Esophagus squamous epithelium (tissue), 5 donors: ENCODE measurements at places on chromosomes 16 and 17.

DNA sequence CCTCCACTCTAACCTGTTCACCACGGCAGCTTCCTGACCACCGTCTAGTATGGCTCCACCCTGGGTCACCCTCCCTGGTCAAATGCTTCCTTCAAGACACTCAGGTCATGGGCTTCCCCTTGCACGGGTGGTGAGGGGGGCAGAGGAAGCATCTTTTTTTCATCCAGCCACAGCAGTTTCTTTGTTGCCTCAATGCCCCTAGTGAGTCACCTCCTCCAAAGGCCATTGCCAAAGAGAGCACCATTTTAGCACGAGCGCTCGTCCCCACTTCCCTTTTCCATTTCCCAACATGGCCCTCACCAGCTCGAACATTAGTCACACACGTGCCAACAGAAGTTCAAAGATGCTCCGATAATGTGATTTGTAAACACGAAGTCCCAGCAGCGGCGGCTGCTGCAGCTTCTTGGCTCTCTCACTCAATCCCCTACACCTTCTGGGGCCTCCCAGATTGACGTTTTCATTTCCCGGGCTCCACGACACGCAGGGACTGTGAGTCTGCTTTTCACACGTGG lies 134.6 kb downstream of the GAS7 start:
- no peak for DNase-seq

DNA sequence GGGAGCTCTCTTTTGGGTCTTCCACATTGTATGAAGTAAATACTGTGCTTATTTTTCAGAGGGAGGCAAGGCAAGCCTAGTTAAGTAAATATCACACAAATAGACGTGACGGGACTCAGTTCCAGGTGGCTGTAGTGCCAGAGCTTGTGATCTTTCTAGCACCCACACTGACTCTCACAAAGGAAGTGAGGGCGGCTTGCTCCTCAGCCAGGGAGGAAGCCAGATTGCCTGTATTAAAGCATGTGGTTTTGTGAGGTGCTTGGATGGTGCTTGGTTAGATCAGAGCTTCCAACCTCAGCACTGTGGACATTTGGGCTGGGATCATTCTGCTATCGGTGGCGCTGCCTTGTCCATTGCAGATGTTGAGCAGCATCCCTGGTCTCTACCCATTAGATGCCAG lies 80.1 kb downstream of the VAT1L start:
- no peak for DNase-seq

DNA sequence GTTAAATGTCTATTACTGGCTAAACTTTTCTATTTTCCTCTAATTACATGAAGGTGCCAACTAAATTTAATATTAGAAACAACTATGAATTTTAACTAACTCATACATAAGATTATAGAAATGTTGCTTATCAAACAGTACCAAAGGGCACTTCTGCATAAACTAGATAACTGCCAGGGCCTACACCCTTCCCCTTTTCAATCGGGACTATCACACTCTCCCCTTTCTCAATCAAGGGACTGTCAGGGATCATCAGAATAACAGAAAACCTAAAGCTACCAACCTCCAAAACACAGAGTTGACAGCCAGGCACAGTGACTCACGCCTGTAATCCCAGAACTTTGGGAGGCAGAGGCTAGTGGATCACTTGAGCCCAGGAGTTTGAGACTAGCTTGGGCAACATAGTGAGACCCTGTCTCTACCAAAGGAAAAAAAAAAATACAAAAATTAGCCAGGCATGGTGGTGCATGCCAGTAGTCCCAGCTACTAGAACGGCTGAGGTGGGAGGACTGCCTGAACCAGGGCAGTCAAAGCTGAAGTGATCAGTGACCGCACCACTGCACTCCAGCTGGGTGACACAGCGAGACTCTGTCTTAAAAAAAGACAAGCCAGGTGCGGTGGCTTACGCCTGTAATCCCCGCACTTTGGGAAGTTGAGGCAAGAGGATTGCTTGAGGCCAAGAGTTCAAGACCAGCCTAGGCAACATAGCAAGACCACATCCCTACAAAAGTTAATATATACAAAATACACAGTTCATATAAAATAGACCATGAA lies 3.2 kb upstream of the PHLPP2 start:
- no peak for DNase-seq

DNA sequence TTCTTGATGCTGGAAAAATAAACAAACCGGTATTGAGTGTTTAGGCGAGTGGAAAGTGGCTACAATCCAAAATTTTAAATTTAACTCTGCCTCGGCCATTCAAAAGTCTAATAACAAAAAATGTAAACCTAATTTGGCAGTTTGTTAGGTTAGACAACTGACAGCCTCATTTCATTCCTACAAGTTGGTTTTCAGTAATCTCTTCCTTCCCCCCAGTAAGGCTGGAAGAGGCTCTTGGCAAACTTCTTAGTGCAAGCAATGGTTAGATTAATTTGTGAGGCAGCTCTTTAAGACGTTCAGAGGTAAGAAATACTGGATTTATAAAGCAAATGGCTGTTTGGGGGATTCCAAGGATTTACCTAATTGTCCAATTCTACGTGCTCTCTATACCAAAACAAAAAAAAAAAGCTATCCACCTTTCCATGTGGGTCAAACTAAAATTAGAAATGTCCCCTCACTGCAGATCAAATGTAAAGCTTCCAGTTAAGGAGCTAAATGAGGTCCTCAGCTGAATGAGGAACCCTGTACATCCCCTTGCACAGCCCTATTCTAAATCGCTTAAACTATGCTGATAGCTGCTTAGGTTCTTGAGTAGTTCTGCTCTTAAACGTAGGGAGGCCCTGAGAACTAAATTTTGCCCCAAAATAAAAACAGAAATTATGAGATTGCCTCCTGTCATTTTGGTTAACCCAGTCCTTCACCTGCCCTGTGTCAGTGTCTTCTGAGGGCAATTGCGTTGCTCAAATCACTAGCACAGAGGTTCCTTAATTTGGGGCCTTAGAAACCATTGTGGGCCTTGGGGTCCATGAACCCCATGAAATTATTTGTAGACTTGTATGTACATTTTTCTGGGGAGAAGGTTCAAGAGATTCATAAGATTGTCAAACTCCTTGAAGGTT lies 2.9 kb downstream of the HEXIM1 start:
- DNase-seq: no peak

DNA sequence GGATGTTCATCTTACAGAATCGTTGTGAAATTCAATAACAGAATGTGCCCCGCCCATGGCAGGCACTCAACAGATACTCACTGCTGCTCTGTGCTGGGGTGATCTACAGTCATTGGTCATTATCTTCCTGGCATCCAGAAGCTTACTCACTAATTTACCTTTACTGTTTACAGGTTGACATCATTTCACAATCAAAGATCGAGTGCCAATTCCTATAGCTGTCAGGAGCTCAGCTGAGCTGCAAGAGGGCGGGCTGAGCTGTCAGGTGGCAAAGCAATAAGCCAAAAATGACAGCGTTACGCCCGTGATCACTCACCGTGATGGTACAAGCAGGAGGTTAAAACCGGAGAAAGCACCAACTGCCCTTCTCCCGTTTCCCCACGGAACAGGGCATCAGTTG lies 51.2 kb downstream of the LITAF start:
- DNase-seq: no peak

DNA sequence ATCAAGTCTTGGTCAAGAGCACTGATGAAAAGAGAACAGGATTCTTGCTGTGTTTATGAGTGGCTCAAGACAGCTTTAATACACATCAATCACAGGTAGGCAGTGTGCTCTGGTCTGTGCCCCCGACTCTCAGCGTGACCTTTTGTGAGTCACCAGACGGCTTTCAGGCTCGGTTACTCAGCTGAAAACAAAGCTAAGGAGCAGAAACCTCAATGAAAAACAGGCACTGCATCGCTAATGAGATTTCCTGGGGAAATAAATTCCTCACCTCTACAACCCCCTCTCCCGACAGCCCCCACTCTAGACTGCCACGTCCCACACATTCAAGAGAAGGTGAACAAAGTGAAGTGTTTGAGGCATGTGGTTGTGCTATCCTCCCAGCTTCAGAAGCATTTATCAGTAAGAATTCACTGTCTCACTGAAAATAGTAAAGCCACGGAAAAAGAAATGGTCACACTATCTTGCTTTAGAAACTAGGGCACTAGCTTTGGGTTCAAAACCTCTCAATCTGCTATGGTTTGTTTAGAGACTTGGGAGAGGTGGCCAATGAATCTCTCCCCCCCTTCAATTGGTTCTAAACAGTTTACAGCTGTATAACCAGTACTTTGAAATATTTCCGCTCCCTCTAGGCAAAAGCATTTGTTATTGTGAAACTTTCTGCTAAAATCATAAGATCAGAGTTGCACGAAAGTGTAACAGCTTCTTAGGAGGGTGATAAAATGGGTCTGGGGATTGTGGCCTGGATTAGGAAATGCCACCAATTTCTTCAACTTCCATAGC lies 199.5 kb upstream of the PMFBP1 start:
- DNase-seq: no peak

GRCh38 chr17:72422204-72422504 lies 301.3 kb downstream of the SOX9 start:
- no peak for DNase-seq

DNA sequence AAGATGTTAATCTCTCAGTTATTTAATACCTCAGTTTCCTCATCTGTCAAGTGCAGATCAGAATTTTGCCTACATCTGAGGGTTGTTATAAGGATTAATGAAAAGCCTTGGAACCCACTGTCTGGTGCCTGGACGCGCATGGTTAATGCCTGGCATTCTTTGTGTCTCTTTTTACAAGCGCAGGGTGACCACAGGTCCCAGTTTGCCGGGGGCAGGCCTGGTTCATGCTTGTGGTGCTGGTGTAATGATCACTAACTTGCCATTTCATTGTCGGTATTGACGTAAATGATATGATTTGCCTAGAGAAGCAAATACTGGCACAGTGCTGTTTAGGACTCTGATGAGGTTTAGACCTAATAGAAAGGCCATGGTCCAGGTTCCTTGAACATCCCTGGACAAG lies 23.1 kb downstream of the MRC2 start:
- no peak for DNase-seq

DNA sequence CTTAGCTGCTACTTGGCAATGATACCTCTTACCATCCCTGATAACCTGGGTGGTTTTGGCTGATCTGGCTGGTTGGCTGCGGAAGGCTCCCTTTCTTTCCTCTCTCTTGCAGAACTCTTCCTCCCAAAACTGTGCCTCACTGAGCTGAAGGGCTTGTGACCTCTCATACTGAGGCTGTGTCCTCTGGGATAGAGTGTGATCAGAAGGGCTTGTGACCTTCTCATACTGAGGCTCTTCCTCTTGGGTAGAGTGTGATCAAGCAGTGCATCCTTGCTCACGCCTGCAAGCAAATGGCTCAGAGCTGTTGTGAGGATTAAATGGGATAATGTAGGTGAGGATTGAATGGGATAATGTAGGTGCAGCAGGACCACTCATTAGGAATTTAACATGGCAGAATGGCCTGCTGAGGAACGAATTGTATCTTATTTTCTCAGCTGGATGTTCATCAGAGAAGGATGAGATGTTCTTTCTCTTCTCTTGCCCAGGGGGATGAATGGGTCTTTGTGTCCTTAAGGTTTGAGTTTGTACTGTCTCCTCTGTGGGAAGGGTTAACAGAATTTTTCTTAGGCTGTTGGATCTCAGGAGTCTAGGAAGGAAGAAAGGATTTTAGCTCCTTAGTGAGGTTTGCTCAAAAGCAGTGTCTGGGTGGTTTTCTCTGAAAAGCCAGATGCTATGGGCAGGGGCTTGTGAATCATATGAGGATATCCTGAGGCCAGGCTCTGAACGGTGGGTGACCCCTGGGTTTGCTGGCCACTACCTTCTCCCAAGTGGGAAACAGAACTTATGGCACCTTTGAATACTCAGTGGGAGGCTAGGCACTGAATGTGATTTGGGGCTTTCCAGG lies 130.0 kb upstream of the HS3ST2 start:
- DNase-seq: no peak

GRCh38 chr16:84532291-84532724 lies 27.8 kb upstream of the MEAK7 start:
- DNase-seq: no peak

DNA sequence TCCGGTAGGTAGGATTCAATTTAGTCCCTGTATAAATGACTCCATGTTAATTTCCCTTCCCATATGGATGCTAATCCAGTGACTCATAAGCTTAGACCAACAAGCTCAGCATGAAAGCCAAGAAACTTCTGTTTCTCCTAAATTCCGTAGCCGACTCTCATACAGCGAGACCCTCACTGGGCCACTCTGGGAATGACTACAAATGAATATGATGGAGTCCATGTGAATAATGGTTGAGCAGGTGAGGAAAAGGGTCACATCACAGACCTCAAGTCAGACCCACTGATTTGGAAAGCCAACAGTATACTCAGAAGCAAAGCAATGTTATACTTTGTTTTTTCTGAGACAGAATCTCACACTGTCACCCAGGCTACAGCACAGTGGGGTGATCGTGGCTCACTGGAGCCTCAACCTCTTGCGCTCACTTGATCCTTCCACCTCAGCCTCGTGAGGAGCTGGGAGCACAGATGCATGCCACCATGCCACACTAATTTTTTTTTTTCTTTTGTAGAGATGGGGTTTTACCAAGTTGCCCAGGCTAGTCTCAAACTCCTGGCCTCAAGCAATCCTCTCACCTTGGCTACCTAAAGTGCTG lies 14.6 kb downstream of the RSL1D1 start:
- DNase-seq: no peak

DNA sequence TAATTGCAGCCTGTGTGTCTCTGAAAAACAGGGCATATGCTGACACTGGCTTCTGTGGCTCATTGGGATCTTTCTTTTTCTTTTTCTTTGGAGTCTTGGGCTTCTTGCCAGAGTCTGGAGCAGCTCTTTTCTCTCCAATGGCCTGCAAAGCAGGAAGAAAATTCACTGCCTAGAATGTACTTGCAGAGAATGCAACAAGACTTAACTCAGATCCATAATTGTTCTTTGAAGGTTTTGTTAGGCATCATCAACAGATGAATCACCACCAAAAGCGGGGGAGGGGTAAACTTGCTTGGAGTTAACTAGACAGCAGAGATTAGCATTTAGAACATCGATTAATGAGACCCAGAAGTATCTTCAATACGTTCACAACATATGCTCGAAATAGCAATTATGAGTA lies 100.9 kb downstream of the TOX3 start:
- no peak for DNase-seq

DNA sequence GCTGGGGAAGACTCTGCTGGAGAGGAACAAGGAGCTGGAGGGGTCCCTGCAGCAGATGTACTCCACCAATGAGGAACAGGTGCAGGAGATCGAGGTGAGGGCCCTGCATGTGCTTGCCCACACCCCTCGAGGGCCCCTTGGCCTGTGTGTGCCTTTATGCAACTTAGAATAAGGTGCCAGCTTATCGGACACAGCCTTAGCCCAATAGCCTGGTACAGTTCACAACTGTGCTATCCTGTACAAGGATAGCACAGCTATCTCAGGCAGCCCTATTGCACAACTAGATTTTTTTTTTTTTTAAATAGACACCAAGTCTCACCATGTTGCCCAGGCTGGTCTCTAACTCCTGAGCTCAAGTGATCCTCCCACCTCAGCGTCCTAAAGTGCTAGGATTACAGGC lies 12.1 kb downstream of the CDR2L start:
- DNase-seq: no peak
